ENCODE measurements at places on chromosomes 6 and 20.

DNA sequence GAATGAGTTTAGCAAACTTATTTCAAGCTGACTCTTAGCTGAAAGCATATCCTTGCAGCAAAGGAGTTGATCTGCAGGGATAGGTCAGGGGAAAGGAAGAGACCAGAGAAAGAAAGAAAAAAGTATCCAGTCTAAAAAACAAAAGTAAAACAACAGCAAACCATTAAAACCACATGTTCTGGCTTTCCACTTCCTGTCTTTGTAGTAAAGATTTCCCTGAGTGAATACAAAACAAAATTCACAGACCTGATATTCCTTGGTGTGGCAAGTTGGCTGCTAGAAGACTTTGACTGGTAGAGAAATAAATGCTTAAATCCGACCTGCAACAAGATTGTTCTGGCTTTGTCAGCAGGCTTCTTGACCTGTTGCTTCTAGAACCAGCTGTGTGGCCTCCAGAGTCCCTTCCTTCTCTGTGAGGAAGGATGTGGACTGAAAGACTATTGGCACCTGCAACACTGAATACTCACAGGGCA is 23.4 kb upstream of the MCM3 start:
- no peak for DNase-seq

GRCh38 chr20:57381596-57382503 is 9.3 kb upstream of the RBM38 start:
- DNase-seq: peak; percentile 78

GRCh38 chr6:137873273-137873762 is 6.3 kb downstream of the TNFAIP3 start:
- peak; percentile 57 for DNase-seq

GRCh38 chr20:20553541-20553940 is 158.9 kb downstream of the RALGAPA2 start:
- no peak for DNase-seq

DNA sequence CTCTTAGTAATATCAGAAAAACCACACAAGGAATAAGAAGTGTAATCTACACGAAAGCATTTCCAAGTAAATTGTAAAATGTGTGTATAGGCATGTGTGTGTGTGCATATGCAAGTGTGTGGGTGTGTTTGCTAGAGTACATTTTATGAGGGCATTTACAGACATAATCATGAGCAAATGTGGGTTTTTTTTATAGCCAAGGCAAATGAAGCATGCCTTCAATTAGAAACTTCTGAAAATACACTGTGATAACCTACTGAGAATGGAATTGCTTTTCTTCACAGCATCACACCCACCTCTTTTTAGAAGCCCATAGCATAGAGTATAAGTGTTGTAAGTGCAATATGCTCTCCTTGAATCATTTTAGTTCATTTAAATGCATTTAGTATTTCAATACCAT is 1721.1 kb downstream of the GRIK2 start:
- no peak for DNase-seq

All from stimulated activated CD4-positive, alpha-beta T cell treated with anti-CD3 and anti-CD28 coated beads, Interleukin-15, amount 100 ng/mL, for 1 hour (primary cell).